ENCODE measurements at places on chromosomes 2 and 18.

DNA sequence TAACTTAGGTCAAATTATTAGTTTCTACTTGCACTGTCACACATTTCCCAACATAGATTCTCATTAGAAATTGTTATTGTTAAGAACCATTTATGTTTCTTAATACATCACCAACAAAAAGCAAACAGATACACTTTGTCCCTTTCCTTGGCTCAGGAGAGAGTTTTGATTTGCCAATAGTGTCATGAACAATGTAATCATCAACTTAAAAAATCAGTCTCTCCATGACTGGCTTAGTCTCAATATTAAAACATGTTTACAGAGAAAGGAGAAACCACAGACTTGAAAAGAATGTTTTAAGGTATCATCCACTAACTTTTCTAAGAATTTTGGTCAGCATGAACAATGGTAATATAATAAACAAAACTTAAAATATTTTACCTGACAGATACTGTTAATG is 416.5 kb upstream of the KCNH7 start:
- no peak for DNase-seq

DNA sequence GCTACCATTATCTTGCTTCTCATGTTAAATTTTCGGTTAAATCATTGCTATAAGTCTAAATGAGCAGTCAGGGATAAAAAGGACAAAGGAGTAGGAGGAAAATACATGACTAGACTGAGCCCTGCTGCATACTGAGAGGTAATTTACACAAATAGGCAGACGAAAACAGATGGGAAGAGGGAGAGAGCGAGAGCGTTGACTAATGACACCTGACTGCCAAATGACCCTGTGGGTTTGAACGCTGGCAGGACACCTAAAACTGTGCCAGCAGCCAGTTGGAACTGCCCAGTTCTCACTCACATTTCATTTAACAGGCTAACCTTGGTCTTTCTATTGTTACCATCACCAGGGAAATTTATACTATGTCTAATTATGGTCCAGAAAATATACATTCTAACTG is 978.2 kb downstream of the CPS1 start:
- DNase-seq: no peak

GRCh38 chr18:59093668-59094067 is 46.0 kb upstream of the SEC11C start:
- no peak for DNase-seq

GRCh38 chr2:217805668-217806481 is 196.9 kb downstream of the TNS1 start:
- no peak for DNase-seq

- no peak for DNase-seq
These were observed 17.5 kb upstream of the LONRF2 start for GRCh38 chr2:100339823-100340222.

DNA sequence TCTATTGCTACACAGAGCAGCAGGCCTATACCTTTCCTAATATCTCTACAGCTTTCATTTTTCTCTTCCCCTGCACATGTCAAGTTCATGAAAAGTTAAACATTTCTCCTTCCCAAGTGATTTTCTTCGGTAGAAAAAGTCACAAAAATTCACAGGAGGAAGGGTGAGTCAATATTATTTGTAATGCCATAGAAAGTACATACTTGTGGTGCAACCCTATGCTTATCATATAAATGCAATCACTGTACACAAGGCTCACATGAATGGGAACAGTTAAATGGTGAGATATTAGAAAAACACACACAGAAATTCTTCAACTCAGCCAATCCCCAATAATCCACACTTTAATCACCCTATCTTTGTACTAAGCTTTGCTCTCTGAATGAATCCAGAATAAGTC is 651.6 kb downstream of the LRRTM4 start:
- no peak for DNase-seq

- DNase-seq: no peak
These were observed 256.0 kb downstream of the HAUS1 start for GRCh38 chr18:46360102-46360699.

DNA sequence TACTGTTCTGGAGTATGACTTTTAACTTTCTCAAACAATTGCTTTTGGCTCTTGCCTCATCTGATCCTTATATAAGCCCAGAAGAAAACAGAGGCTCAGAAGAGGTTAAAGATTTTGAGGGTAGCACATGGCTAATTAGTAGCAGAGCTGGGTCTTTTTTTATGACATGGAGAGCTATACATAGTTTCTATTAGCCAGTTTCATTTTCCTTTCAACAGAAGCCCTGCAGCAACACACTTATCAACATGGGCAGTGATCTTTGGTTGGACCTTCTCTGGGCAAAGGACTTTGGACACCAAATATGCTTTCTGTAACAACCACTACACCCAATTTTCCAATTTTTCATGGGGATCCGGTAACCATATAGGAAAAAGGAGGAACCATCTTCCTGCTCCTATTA is 64.9 kb downstream of the NCKAP5 start:
- DNase-seq: no peak

DNA sequence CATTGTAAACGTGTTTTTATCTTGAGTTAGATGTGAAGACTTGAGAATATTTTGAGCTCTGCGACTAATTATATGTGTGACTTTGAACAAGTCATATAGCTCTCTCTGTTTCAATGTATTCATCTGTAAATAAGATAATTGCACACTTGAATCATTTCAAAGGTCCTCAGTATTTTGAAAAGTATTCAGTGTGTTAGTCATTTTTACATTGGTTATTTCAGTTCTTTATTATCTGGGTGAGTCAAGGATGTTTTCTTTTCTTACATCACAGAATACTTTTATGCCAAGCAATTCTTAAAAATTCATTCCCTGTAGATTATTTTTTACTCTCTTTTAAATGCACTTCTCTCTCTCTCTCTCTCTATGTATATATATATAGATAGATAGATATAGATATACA is 1098.0 kb upstream of the ZEB2 start:
- DNase-seq: no peak

GRCh38 chr2:104859291-104859765 is 5.4 kb downstream of the POU3F3 start:
- DNase-seq: no peak

DNA sequence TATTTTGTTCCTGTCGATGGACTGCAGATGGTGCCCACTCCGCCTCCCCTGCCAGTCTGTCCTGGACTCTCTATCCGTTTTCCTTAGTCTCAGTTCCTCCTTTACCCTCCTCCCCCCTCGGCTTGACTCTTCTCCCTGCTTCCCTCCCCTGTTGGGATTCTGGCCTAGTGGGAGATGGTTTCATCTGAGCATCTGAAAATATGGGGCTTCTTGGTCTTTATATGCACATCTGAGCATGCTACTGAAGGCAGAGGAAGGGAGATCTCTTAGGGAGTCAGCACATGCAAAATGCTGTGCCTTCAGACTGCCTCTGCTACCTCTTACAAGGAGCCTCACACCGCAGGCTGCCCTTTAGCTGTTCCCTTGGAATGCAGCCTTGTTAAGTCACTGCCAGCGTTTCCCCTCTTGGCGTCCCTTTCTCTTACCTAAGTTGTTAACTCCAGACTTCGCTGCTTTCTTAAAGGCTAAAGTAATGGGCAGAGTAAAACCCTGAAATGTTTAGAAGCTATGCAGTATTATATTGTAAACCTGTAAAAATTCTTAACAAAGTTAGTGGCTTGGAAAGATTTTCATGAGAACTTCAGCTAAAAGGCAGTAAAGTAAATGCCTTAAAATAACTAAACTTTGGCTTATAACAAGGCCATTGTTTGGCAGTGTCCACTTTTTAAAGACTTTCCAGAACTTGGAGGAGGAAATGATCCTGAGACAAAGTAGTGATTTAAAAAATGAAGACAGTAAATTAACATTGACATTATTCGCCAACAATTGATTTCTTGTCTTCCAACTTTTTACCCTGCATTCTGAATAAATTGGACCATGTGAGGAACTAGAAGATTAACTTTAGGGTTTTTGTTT is 49.8 kb downstream of the LDLRAD4 start:
- DNase-seq: no peak

GRCh38 chr2:151484100-151484499 is 74.4 kb downstream of the RIF1 start:
- DNase-seq: no peak

DNA sequence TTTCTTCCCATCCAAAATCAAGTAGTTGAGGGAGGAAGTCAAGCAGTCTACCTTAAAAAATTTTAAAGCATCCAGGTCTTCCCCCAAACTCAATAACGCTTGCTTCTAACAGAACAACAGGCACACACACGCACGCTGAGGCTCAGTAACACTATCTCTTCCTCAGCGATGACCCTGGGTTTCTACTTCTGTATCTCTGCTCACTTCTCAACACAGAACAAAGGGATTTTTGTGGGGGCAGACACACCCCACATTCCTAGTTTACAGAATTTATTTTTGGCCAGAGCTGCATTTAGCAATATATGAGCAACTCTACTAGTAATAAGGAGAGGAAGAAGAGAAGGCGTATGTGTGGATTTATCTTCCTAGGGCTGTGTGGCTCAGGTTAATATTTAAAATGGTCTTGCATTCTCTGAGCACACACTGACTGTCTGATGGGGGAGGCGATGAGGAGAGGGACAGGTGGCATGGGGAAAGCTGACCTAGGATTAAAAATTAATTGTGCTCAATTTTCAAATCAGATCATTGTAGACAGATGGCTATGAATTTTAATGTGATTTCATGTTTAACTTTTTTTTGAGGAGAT is 71.3 kb upstream of the PPM1B start:
- DNase-seq: no peak

DNA sequence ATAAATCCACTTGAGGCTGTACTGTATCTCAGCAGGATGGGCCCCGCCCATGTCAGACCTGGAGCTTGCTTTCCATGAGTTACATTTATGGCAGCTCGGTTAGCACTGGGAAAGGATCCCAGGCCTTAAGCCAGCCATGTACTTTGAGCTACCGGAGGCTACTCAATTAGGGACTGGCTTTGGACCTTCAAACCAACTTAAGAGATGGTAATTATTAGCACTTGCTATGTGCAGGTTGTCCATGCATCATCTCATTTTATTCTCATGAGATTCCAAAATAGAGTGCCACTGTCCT is 64.4 kb downstream of the ACTR2 start:
- no peak for DNase-seq

DNA sequence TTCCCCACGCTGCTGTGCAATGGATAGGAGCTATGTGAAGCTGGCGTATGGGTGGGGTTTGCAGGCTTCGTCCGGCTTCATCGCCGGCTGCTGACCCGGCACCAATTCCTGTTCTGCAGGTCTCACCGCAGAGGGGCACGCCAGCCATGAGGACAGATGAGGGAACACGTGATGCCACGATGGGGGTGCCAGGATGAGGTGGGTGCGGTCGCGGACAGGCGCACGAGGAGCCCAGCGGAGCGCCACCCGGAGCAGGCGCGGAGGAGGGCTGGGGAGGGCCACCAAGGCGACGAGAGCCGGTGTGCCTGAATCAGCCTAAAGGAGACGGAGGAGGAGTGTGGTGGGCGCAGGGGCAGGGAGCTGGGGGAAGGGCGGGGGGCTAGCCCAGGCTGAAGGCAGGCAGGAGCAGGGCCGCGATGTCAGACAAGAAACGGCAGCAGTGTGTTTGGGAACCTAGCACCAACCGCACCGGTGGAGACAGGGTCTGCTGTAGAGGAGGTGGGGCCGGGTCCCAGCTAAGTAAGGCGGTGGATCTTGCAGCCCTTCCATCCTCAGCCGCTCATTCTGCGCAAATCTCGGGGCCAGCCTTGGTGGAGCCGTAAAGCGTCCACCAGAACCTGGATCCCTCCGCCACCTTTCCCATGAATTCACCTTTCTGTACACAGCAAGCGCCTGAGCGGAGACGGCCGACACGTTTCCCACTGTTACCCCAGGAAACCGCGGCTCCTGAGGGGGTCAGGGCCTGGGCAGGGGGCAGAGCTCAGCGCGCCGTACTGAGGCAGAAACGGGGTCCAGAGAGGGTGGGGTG is 17.0 kb upstream of the CD8A start:
- no peak for DNase-seq
